ENCODE measurements at places on chromosomes 16 and 17. TPM values are rescaled to one million over a fixed set of nuclear protein-coding genes. Genes with fewer than 3 reads are reported as not detected.

The TMEM100 gene
- 6.6 TPM for total RNA-seq

- DNase-seq, result no peak
Measured at GRCh38 chr17:76272541-76273444, 7.6 kb downstream of the UBALD2 start.

GRCh38 chr16:80208015-80208414 is 332.8 kb upstream of the DYNLRB2 start:
- DNase-seq, result no peak

GRCh38 chr17:17792037-17792550 is 44.7 kb downstream of the SREBF1 start:
- no peak for DNase-seq

DNA sequence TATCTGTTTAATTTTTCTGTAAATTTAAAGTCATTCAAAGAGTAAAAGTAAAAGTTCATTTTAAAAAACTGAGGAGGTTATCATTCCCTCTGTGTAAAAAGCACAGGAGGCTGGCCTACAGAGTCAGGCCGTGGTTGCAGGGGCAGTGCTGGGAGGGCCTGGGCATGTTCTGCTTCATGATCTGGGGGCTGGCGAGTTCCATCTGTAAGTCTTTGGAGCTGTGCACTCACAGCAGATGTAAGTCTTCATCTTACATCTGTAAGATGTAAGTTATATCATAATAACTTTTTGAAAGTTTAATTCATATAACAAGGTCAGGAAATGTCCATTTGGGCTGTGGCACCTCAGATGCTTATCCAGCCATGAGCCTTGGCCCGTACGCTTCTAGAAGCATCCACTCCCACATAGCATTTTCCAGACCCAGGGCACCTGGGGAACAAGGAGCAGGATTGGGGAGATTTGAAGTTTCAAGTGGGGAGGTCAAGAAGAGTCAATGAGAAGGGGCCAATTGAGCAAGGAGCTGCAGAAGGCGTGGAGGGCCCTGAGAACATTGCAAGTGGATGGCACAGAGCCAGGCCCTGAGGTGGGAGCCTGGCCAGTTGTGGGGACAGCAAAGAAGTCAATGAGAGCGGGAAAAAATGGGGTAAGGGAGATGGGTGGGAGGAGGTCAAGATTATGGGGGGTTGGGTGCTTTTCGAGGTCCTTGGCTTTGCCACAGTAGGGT is 54.1 kb downstream of the TNFRSF13B start:
- no peak for DNase-seq

DNA sequence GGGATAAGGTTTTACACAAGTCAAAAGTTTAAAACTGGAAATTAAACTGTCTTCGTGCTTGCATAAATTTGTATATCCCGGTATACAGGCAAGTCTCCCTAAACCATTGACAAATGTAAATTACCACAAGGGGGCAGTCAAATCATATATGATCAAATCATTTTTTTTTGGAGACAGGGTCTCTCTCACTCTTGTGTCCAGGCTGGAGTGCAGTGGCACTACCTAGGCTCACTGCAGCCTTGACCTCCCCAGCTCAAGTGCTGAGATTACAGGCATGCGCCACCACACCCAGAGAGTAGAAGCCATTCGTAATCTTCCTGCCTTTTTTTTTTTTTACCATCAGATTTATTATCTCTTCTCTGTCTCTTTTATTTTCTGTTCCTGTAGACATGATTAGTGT is 18.5 kb downstream of the TOP2A start:
- no peak for DNase-seq

GRCh38 chr16:87056551-87056950 is 260.6 kb downstream of the C16orf95 start:
- no peak for DNase-seq

Data from uterus (tissue), 4 donors.